ENCODE measurements at places on chromosomes 7 and 10. TPM values are rescaled to one million over a fixed set of nuclear protein-coding genes. Genes with fewer than 3 reads are reported as not detected.

Gene HABP2
- total RNA-seq, result not detected

DNA sequence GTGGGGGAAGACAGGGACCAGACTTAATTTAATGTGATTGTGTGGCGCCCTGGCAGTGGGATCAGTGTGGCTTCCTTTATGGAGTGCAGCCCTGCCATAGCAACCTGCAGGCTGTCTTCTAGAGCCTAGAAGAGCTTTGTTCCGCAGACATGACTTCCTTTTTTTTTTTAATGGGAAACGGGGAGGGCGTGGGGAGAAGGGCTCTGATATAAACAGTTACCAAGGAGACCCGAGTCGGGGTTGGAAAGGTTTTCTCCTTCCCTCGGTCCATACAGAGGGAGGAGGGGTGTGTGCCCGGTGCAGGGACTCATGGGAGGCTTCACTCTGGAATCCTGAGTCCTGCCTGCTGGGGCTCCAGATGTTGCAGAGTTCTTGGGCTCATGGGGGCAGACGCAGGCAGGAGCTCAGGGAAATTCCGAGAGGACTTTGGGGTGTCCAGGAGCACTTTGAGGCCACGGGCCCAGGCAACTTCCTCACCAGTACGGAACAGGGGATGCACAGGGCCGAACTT, 26.9 kb downstream of the TMEM120A start:
- no peaks in the 10 kb centered on the region for H3K36me3 ChIP-seq
- H3K27me3 ChIP-seq, result no peaks in the 10 kb centered on the region
- H3K4me3 ChIP-seq, result no peak overlapping the region
- no peak overlapping the region for H3K27ac ChIP-seq

DNA sequence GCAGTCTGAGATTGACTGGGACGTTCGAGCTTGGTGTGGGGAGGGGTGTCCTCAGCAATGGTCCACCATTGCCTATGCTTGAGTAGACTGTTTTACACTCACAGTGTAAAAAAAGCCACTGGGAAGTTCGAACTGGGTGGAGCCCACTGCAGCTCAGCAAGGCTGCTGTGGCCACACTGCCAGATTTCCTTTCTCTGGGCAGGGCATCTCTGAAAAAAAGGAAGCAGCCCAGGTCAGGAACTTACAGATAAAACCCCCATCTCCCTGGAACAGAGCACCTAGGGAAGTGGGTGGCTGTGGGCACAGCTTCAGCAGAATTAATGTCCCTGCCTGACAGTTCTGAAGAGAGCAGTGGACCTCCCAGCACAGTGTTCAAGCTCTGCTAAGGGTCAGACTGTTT, 80.3 kb downstream of the BICC1 start:
- no peaks in the 10 kb centered on the region for H3K4me1 ChIP-seq
- no peak overlapping the region for H3K27ac ChIP-seq
- no peaks in the 10 kb centered on the region for H3K36me3 ChIP-seq

GRCh38 chr7:79282070-79282694, 171.3 kb downstream of the MAGI2 start:
- H3K4me3 ChIP-seq, result no peak overlapping the region
- H3K27me3 ChIP-seq, result no peaks in the 10 kb centered on the region
- DNase-seq, result no peak
- H3K27ac ChIP-seq, result no peak overlapping the region

DNA sequence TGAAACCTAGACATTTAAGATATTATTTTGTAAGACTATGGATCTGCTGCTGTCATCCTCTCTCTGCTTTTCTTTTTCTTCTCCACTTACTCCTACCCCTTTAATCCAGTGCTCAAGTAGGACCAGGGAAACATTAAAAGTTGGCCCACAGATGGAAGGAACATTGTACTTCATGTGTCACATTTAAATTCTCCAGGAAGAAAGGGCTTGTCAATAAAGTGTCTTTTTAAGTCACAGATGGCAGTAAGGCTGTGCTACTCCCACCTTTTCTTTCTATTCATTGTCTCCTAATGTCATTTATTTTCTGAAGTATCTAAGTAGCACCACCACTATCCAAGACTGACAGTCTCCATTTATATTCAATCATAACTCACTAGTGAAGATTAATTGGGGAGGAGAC, 737.7 kb upstream of the C7orf33 start:
- no peaks in the 10 kb centered on the region for H3K27me3 ChIP-seq
- H3K27ac ChIP-seq, result no peak overlapping the region
- no peaks in the 10 kb centered on the region for H3K4me1 ChIP-seq

GRCh38 chr10:61795551-61795950, 105.9 kb upstream of the ARID5B start:
- DNase-seq, result no peak
- no peaks in the 10 kb centered on the region for H3K36me3 ChIP-seq

DNA sequence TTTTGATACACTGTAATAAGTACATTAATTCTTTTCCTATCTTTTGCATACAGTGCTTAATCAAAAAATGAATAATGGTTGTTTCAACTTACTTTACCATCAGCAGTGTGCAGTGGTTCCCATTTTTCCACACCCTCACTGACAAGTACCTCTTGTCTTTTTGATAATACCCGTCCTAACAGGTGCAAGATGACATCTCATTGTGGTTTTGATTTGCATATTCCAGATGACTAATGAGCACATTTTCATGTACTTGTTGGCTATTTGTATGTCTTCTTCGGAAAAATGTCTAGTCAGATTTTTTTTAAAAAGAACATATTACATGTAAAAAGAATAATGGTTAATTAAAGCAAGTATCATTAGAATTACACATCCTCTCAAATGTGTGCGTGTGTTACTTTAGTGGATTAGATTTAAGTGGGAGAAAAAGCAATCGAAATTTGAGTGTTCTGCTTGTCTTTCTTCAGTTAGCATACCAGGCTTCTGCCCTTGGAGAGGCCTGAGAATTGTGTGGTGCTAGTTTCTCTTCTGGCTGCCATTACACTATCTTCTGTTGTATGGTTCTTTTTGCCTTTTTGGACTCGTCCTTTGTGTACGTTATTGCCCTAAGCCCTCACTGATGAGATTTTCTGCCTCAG, 291.2 kb downstream of the AUTS2 start:
- no peaks in the 10 kb centered on the region for H3K27me3 ChIP-seq
- no peak for DNase-seq
- H3K27ac ChIP-seq, result no peak overlapping the region
- H3K4me3 ChIP-seq, result no peak overlapping the region
- no peaks in the 10 kb centered on the region for H3K36me3 ChIP-seq
- no peaks in the 10 kb centered on the region for H3K4me1 ChIP-seq

DNA sequence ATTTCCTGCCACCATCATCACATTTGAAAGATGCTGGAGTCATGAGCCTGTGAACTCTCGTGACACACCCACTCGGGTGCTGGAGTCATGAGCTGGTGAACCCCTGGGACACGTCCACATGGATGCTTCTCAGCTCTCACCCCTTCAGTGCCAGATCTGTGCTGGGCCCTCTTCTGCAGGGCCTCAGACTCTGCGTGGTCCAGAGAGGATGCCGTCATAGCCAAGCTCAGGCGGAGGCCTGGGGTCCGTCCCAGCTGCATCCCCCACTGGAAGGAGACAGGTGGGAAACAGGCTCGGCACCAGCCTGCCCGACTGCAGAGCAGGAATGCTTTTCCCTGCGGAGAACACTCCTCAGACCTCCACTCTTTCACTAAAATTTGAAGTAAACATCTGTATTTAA, 156.5 kb upstream of the PPP2R2D start:
- H3K36me3 ChIP-seq, result no peaks in the 10 kb centered on the region
- no peaks in the 10 kb centered on the region for H3K27me3 ChIP-seq
- H3K4me3 ChIP-seq, result no peak overlapping the region
- no peak for DNase-seq
- no peaks in the 10 kb centered on the region for H3K4me1 ChIP-seq
- no peak overlapping the region for H3K27ac ChIP-seq

GRCh38 chr10:102628451-102628911, 15.8 kb upstream of the TRIM8 start:
- peaks cover 26% of the 10 kb centered on the region for H3K4me1 ChIP-seq
- no peak for DNase-seq
- no peaks in the 10 kb centered on the region for H3K27me3 ChIP-seq
- peak overlapping the region; percentile 99 for H3K27ac ChIP-seq
- no peaks in the 10 kb centered on the region for H3K36me3 ChIP-seq
